IMR-90 (cell line): ENCODE measurements at places on chromosomes 6 and 20. TPM values are rescaled to one million over a fixed set of nuclear protein-coding genes. Genes with fewer than 3 reads are reported as not detected.

DNA sequence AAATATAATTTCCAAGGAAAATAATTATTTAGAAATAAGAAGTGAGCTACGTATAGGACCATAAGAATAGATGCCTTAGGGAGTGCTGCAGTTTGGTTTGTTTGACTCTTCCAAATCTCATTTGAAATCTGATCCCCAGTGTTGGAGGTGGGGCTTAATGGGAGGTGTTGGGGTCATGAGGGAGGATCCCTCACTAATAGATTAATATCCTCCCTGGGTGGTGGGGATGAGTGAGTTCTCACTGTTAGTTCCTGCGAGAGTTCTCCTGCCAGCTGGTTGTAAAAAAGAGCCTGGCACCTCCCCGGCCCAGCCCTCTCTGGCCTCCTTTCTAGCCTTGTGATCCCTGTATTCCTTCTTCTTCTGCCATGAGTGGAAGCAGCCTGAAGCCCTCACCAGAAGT is 69.3 kb downstream of the RCAN2 start:
- no peak for DNase-seq
- H3K4me3 ChIP-seq, result no peak overlapping the region
- no peak overlapping the region for H3K27ac ChIP-seq
- H3K27me3 ChIP-seq, result no peaks in the 10 kb centered on the region
- no peaks in the 10 kb centered on the region for H3K36me3 ChIP-seq

GRCh38 chr6:129750360-129750759 is 40.4 kb upstream of the ARHGAP18 start:
- DNase-seq, result no peak
- no peaks in the 10 kb centered on the region for H3K27me3 ChIP-seq
- H3K4me3 ChIP-seq, result no peak overlapping the region

GRCh38 chr6:12576389-12576788 is 140.2 kb upstream of the PHACTR1 start:
- H3K27ac ChIP-seq, result no peak overlapping the region
- H3K36me3 ChIP-seq, result no peaks in the 10 kb centered on the region
- H3K27me3 ChIP-seq, result no peaks in the 10 kb centered on the region
- peaks cover 9% of the 10 kb centered on the region for H3K4me1 ChIP-seq
- DNase-seq, result peak; percentile 58

DNA sequence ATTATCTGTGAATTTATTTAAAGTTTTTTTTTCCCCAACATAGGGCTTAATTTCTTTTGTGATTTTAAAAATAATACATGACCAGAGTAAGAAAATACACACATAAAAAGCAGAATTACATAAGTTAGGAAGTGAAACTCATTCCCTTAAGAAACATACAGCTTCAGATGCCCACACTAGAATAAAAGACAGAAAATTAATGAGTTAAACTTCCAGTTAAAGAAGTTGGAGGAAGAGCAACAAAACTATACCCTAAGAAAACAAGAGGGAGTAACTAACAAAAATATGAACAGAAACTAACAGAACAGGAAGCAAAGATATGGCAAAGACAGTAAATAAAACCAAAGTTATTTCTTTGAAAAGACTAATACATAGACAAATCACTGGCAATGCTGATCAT is 107.6 kb upstream of the CEP85L start:
- no peaks in the 10 kb centered on the region for H3K4me1 ChIP-seq
- H3K27me3 ChIP-seq, result no peaks in the 10 kb centered on the region; the same call in 1 of the 2 replicates
- DNase-seq, result no peak
- H3K4me3 ChIP-seq, result no peak overlapping the region
- no peak overlapping the region for H3K27ac ChIP-seq

DNA sequence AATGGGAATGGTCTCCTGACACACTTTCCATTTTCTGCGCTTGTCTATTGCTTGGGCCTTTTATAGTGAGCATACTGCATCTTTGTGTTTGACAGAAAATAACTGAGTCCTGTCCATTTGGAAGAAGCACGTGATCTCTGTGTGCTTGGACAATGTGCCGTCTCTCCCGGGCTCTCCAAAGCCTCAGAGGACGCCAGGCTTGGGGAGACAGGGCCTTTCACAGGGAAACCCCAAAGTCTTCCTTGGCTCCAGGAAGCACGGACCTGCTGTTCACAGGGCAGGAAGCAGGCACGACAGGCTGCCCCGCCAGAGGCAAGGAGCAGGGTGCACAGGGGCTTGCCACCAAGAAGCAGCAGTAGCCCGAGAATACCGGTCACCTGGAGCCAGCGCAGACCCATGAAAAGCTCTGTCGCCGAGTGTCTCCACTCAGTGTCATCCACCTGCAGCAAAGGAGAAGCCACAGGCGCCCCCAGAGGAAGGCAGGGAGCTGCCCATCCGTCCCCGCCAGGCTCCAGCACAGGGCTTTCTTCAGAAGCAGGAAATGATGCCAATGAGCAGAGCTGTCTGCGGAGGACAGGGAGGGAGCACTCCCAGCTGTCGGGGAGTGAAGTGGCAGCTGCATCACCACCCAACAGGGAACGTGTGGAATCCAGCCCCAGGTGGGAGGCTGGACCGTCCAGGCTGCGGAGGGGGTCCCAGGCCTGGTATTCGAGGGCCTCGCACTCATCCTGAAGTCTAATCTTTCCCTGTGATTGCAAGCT is 135.1 kb downstream of the AGPAT4 start:
- H3K27ac ChIP-seq, result no peak overlapping the region
- no peak for DNase-seq
- H3K27me3 ChIP-seq, result no peaks in the 10 kb centered on the region

DNA sequence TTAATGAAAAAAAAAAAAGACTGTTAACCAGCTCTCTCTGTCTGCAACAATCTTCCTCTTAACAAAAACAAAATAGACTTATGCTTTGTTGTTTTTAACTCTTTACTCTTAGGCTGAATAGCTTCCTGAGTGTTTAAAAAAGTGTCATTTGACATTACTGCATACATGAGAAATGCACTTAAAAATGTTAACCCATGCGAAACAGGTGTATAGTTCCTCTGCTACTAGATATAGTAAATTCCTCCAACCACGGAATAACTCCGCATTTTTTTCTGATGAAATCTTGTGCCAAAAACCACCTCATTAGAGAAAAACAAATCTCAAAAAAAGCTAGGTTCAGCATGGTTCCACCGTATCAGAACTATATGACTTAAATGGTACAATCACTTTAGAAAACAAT is 426.0 kb downstream of the ADGRB3 start:
- no peaks in the 10 kb centered on the region for H3K36me3 ChIP-seq
- DNase-seq, result no peak
- no peak overlapping the region for H3K27ac ChIP-seq
- H3K27me3 ChIP-seq, result no peaks in the 10 kb centered on the region

- H3K36me3 ChIP-seq, result 0 out of 2 replicates have a peak, but pooled peaks cover 1% of the 10 kb centered on the region
- DNase-seq, result peak; percentile 20
- H3K27ac ChIP-seq, result no peak overlapping the region
- peaks cover 12% of the 10 kb centered on the region for H3K4me1 ChIP-seq
- no peaks in the 10 kb centered on the region for H3K27me3 ChIP-seq
These were observed 76.4 kb downstream of the OGFRL1 start for GRCh38 chr6:71364889-71365542.

- no peak for DNase-seq
- no peak overlapping the region for H3K4me3 ChIP-seq
- no peaks in the 10 kb centered on the region for H3K27me3 ChIP-seq
- no peaks in the 10 kb centered on the region for H3K36me3 ChIP-seq
- no peaks in the 10 kb centered on the region for H3K4me1 ChIP-seq
These were observed 29.4 kb upstream of the BEND3 start for GRCh38 chr6:107144666-107145065.

DNA sequence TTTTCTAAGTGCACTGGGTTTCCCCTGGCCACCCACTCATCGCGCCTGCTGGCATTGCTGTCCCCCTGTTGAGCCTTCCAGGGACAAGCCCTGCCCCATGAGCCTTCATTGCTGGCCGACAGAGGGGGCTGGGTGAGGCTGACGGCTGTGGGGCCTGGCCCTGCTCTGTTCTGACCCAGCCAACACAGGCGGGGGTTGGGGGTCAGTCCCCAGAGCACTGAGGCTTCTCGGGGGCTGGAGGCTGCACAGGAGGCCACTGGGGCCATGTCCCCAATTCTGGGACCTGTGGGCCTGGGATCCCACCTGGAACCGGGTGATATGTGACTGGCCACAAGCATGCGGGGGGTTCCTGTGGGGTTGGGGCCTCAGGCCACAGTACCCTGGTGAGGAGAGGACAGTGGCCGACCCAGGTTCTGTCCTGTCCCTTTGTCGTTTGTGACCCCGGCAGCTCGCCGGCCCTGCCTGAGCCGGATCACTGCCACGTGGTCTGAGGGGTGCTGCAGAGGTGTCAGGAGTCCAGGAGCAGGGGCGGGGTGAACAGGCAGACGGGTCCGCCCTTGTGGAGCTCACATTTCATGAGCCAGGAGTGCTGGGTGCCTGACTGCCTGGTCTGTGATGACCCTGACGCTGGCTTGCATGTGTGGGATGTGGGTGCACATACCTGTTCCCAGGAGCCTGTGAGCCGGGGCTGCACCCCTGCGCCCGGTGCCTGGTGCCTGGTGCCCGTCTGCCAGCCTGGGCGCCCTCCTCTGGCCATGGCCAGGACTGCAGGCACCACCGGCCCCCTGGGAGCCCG is 2.1 kb upstream of the COL20A1 start:
- peaks cover 31% of the 10 kb centered on the region for H3K36me3 ChIP-seq
- DNase-seq, result peak; percentile 11
- H3K27me3 ChIP-seq, result peaks cover 14% of the 10 kb centered on the region
- H3K4me1 ChIP-seq, result no peaks in the 10 kb centered on the region
- H3K27ac ChIP-seq, result no peak overlapping the region

- no peaks in the 10 kb centered on the region for H3K27me3 ChIP-seq
- DNase-seq, result no peak
- no peaks in the 10 kb centered on the region for H3K36me3 ChIP-seq
- H3K4me3 ChIP-seq, result no peak within 1 kb of the TSS
- H3K27ac ChIP-seq, result no peak within 1 kb of the TSS
These were observed at the start of gene CGA for GRCh38 chr6:87095087-87095509. CGA (minus strand) TSS chr6:87095106; CDS start chr6:87088200, 6,906 bp downstream.

DNA sequence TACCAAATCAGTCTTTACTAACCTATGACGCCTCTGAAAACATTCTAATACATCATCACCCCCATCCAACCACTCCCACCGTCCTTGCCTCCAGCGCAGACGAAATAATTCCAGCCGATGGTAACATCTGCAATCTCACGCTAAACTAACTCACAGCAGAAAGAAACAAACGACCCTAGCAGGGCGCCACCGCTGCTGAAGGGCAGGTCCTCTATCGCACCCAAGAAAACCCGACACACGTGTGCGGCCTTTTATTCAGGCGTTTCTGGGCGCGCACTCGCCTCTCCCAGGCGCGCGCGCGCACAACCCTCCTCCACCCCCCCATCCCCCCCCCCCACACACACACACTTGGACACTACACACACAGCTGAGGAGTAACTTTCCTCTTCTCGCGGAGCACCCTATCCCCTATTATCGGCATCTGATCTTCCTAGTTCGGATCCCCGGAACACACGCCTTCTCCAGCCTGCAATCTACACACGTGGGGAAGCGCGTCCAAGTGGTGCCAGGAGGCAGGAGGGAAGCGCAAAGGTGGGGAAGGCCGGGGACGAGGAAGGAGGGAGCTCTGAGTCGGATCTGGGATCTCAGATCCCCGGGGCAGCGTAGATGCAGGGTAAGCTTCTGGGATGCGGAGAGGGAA is 1.4 kb downstream of the GFOD1 start:
- peak; percentile 30 for DNase-seq
- H3K27me3 ChIP-seq, result no peaks in the 10 kb centered on the region
- peak overlapping the region; percentile 70 for H3K4me3 ChIP-seq
- H3K4me1 ChIP-seq, result peaks cover 5% of the 10 kb centered on the region; the same call in 1 of the 2 replicates

DNA sequence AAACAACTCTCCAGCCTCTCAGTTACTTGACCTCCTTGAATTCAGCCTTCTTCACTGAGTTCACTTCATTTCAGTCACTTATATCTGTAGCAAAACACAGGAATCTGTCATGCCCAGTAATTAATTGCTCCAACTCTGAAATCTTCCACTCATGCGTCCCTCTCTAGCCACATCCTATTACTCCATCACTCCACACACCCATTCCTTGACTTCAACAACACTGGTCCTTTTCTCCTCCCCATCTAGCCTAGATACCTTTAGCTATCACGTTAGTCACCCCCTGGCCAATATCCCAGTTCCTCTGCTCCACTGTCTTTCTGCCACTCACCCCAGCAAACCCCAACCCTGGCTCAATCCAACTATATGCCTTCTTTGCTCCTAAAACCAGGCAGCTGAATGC is 7.7 kb downstream of the ZHX3 start:
- no peak overlapping the region for H3K4me3 ChIP-seq
- peaks cover 15% of the 10 kb centered on the region for H3K4me1 ChIP-seq
- no peak overlapping the region for H3K27ac ChIP-seq

- DNase-seq, result peak; percentile 16
- no peaks in the 10 kb centered on the region for H3K4me1 ChIP-seq
- no peaks in the 10 kb centered on the region for H3K27me3 ChIP-seq
- H3K36me3 ChIP-seq, result no peaks in the 10 kb centered on the region
These were observed 35.0 kb downstream of the BTBD9 start for GRCh38 chr6:38604700-38605099.

DNA sequence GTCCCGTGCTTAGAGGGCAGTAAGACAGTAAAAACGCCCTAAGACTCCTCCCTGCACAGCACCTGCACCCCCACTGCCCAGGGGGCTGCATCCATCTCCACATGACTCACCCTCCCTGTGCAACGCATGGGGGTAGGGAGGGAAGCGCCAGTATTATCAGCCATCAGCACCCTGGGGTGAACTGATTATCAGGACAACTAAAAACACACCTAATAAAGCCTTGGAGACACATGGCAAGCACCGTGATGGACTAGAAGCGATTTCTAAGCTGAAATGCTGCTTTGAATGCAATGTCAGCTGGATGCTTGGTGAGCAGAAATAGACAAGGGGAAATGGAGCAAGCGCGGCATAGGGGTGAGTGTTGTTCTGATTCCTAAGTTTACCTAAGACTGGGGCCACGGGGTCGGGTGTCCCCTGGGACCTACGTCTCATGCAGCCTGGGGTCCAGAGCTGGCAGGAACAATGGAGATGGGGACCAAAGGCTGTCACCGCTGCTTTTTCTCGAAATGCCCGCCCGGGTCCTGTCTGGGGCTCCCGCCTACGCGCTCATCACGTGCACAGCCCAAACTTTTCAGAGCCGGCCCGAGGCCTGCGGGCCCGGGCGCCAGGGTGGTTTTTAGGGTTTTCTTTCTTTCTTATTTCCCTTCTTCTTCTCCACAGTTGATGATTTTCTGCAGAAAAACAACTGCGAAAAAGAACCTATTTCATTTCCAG is 702 bp upstream of the TNFAIP3 start:
- H3K36me3 ChIP-seq, result peaks cover 2% of the 10 kb centered on the region; the same call in 1 of the 2 replicates
- peaks cover 12% of the 10 kb centered on the region for H3K4me1 ChIP-seq
- peak overlapping the region; percentile 41 for H3K4me3 ChIP-seq

GRCh38 chr6:11702089-11702488 is 76.5 kb downstream of the ADTRP start:
- peaks cover 6% of the 10 kb centered on the region; the same call in 1 of the 2 replicates for H3K4me1 ChIP-seq
- no peak overlapping the region for H3K4me3 ChIP-seq
- no peak overlapping the region for H3K27ac ChIP-seq
- no peak for DNase-seq
- no peaks in the 10 kb centered on the region for H3K36me3 ChIP-seq

Gene CST1
- not detected in 2 replicates for total RNA-seq

Gene ULBP1
- total RNA-seq, result 0.18 and 0.56 TPM in 2 replicates

Gene PDCD2
- total RNA-seq, result 46.1 and 50.3 TPM in 2 replicates

Gene CLIC5
- not detected in 2 replicates for total RNA-seq

Gene PRKN
- 0.18 and 0.28 TPM in 2 replicates for total RNA-seq

Gene OPRL1
- total RNA-seq, result 0.28 and 0.36 TPM in 2 replicates

Gene NRN1
- total RNA-seq, result 0.28 TPM in 1 of 2 replicates, not detected in the other

Gene SLC16A10
- 0.28 TPM in 1 of 2 replicates, not detected in the other for total RNA-seq
